ENCODE measurements at places on chromosomes 12 and 14.

DNA sequence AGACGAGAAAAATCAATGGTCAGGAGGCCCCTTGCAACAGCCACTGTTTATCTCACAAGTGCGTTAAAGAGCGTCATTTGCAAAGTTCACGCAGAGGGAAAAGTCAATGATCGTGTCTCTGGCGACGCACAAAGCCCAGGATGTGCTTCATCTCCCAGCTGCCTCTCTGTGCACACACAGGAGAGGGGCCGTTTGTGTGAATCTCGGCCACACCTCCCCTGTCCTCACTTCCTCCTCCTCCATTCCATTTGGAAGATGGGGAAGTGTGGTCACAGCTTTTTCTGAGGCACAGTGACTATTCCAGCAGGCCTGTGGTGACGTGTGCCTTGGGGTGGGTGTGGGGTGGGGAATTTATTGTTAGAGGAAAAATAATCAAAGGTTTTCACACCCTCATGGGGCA, 90.4 kb downstream of the RBM19 start:
- no peak for DNase-seq

- no peak for DNase-seq
Measured at GRCh38 chr12:89782807-89783206, 74.2 kb upstream of the ATP2B1 start.

DNA sequence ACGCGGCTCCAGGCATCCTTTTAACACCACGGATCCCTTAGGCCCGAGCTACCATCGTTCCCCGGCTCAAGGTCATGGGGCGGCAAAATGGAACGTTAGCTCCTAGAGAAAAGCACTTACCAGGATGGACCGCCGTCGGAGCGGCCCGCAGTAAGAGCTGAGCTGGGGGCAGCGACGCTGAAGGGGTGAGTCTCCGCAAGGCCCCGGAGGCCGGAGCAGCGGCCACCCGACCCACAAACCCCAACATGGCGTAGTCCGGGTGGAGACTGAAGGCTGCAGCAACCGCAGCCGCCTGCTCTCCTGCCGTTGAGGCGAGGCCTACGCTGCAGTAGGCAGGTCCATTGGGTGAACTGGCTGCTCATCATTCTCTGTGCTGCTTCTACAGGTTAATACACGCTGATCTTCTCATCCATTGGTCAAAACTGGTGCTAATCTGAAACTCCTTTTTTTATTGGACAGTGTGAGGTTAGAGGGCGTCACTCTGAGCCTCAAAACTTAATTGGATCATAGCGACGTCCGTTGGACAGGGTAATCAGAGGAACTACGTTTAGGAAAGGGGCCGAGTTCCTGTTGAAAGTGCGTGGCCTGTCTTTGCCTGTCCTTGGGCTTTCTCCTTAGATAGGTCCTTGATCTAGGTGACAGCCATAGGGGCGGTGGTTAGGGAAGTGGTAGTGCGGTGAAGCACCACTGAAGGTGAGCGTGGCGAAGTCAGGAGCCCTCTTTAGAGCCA, at the start of gene ATP5F1B:
Gene ATP5F1B (minus strand): TSS at position 268 of the 730 bp plus-strand sequence. CDS start 21 bp downstream, at position 247.
- DNase-seq: peak; percentile 100

- peak; percentile 92 for DNase-seq
Measured at GRCh38 chr12:121610239-121611149, 15.8 kb upstream of the ORAI1 start.

GRCh38 chr12:12682284-12682683, 13.7 kb downstream of the GPR19 start:
- peak; percentile 10 for DNase-seq

DNA sequence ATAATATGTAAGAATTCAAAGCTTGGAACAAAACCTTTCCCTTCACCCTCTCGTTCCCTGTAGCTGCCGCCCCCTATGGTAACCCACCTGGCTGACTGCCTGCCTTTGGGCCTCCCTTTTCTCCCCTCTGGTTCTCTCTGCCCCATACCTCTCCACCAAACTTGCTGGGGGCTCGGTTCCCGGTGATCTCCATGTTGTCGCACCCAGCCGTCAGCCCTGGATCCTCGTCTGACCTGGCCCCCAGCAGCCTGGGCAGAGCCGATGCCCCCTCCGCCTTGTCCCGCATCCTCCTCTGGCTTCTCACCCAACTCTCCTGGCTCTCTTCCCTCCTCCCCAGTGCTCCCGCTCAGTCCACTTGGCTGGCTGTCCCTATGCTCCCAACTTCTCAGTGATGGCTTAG, 4.5 kb downstream of the CYP46A1 start:
- DNase-seq: no peak

DNA sequence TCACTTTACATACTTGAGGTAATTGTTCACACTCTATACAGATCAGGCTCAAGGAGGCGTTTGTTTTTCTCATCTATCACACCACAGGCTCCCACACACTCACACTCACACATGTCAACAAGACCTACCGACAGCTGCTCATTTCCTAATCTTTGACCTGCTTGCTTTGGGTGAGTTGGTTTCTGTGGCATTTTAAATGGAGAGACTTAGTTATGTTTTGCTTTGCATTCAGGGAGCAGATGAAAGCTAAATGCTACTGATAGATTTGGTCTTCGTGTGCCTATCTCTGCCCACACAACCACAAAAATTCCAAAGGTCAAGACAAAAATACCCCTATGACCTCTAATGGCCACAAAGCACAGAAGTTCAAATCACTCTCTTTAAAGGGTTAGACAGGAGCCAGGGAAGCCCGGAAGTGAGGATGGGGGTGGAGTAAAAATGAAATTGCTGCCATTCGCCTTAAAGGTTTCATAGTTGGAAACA, 203.5 kb upstream of the G2E3 start:
- DNase-seq: peak; percentile 71

- no peak for DNase-seq
Measured at GRCh38 chr14:59507752-59508103, 23.4 kb downstream of the JKAMP start.

- DNase-seq: no peak
Measured at GRCh38 chr14:95511687-95512086, 4.8 kb downstream of the SYNE3 start.

GRCh38 chr14:101838476-101838875, 77.0 kb downstream of the PPP2R5C start:
- no peak for DNase-seq

DNA sequence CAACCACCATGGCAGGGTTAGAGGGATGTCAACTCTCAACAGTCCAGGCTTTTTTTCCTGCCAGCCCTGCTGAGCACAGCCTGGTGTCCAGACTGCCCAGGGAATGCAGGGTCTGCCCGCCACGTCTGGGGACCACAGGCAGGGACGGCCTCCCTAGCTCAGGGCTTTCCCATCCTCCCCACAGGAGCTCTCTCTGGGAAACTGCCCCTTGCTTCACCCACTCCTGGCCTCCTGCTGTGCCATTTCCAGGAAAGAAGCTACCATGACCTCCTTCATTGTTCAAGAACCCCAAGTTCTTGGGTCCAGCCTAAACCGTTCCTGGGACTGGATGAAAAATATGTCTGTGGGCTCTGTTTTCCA, 4.8 kb downstream of the SCNN1A start:
- DNase-seq: no peak

DNA sequence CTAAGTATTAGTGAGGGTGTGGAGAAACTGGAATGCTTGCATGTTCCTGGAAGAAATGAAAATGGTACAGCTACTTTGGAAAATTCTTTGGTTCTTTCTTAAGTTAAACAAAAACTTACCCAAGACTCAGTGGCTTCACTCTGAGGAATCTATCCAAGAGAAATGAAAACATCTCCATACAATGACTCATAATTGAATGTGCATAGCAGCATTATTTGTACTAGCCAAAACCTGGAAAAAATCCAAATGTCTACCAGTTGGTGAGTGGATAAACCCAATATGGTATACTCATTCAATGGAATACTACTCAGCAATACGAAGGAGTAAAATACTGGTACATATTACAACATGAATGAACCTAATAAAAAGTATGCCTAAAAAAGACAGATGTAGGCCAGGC, 18.0 kb upstream of the CRACR2A start:
- DNase-seq: no peak

DNA sequence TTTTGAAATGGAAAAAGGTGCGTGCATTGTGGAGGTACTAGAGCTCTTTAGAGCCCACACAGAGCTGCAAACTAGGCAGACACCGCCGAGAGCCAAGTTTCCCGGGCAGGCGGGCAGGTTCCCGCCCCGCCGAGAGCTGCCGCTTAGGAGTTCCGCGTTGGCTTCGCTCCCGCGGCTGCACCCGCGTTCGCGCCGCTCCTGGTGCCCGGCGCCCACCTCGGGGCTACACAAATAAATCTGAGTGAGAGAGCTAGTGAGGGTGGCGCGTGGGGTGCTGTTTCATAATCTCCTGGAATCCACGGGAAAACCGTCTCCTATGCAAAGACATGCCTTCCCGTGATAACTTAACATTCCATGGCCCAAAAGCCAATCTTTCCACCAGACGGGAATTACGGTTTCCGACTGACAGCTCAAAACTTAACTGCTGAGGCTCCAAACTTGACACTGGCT, 645 bp downstream of the KITLG start:
- peak; percentile 40 for DNase-seq

DNA sequence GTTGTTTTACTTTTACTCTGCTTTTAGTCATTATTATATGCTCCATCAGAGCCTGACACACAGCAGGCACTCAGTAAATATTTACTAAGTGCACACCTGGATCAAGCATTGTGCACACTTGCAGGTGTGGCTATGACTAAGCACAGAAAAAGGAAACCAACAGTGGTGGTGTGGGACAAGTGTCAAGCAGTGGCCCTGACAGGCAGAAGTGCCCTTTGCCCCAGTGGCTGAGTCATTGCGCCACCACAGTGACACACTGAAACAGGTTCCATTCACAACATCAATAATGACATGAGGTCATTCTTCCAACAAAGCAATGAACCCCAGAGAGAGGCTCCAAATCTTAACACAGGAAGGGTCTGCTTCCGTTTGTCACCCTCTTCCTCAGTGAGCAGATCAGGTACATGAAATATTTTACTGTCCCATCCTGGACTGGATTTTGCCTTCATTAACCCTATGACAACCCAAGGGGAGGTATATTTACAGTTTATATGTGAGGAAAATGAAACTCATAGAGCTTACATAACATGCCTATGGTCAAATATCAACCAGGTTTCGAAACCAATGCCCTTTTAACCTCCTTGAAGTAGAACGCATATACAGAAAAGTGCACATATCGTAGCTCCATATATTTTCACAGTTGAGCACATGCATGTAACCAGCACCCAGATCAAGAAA, 82.6 kb upstream of the GTF2A1 start:
- no peak for DNase-seq

GRCh38 chr12:10339053-10339840, 31.6 kb downstream of the KLRD1 start:
- no peak for DNase-seq

DNA sequence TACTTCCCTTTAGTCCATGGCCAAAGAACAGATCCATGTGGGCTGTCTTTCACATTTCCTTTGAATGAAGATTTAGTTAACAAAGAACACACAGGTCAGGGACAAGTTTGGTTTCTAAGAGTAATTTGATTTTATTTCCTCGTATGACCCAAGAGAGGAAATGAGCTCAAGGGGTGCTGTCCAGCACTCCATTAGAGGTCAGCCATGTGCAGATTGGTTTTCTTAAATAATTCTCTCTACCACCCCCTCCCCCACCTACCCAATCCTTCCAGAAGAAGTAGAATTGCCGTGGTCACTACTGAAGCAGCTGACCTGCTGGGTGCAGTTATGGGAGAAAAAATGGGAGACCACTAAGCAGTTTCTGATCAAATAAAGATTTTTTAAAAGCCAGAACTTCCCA, 13.9 kb upstream of the OAS1 start:
- DNase-seq: no peak

DNA sequence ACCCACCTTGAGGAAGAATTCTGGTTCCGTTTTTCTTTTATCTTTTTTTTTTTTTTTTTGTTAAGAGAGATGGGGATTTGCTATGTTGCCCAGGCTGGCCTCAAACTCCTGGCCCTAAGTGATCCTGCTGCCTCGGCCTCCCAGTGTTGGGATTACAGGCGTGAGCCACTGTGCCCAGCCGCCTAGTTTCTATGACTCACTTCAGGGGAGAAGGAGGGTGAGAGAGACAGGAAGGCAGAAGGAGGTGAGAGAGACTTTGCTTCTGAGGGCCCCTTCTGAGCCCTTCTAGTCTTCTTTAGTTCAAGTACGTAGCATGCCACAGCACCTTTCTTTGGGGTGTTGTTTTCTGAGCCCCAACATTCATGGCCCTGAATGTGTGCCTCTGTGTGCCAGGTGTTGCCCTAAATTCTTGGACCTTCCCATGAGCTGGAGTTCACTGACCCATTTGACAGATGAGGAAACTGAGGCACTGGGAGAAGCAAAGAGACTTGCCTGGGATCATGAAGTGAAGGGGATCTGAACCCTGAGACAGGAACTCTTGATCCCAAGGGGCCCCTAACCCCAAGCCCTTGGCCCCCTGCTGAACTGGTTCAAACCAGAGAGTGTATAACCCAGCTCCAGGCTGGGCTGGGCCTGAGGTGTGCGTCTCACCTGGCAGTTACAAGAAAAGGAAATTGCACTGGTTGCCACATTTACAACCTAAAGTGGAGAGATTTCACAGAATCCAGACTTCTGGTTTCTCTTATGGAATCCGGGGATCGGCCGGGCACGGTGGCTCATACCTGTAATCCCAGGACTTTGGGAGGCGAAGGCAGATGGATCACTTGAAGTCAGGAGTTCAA, 20.8 kb downstream of the SH2B3 start:
- no peak for DNase-seq

DNA sequence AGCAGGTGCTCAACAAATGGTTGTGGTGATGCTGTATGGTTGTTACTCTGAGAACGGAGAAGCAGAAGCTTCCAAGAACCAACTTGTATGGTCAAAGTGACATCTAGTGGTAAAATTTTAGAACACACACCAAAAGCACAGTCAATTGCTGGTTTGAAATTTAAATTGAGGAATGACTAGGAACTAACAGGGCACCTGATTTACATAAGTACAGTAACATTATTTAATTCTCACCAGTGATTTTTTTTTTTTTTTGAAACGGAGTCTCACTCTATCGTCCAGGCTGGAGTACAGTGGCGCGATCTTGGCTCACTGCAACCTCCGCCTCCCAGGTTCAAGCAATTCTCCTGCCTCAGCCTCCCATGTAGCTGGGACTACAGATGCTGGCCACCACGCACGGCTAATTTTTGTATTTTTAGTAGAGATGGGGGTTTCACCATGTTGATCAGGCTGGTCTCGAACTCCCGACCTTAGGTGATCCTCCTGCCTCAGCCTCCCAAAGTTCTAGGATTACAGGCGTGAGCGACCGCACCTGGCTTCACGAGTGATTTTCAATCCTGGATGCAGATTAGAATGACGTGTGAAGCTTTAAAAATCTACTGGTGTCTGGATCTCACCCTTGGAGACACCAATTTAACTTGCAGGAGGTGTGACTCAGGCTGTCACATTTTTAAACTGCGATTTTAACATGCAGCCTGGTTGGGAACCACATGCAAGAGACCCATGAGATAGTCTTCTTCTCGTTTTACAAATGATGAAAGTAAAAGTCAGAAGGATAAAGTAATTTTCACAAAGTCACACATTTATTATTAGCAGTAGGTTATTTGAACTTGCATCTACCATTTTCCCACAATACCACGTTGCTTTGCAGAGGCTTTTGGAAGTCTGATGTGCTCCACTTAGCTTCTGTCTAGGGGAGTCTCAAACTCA, 14.1 kb upstream of the NUMB start:
- peak; percentile 84 for DNase-seq

GRCh38 chr12:25715102-25715501, 162.0 kb upstream of the LMNTD1 start:
- DNase-seq: no peak

GRCh38 chr12:78612190-78612589, 252.4 kb upstream of the SYT1 start:
- DNase-seq: no peak
